ENCODE measurements at places on chromosomes 5 and 9. TPM values are rescaled to one million over a fixed set of nuclear protein-coding genes. Genes with fewer than 3 reads are reported as not detected.

Gene GADD45G
- 0.53 TPM for total RNA-seq

Gene PRRX2
- 32.8 TPM for total RNA-seq

Gene PLAC8L1
- total RNA-seq: 0.40 TPM

Gene PCDHGA5
- 2.7 TPM for total RNA-seq

Gene CHSY3
- 13.2 TPM for total RNA-seq

Gene TLX3
- total RNA-seq: not detected
